HCT116 (cell line): ENCODE measurements at places on chromosomes 3 and 15. TPM values are rescaled to one million over a fixed set of nuclear protein-coding genes. Genes with fewer than 3 reads are reported as not detected.

The TMEM115 gene
- total RNA-seq, result 24.6 TPM

GRCh38 chr3:115293321-115293720 lies 146.2 kb upstream of the ZBTB20 start:
- no peak overlapping the region for H3K4me3 ChIP-seq
- H3K27me3 ChIP-seq, result no peaks in the 10 kb centered on the region
- H3K4me1 ChIP-seq, result no peaks in the 10 kb centered on the region
- no peak overlapping the region for H3K27ac ChIP-seq
- H3K36me3 ChIP-seq, result no peaks in the 10 kb centered on the region

GRCh38 chr3:46923559-46924350 lies 46.2 kb downstream of the PTH1R start:
- H3K27ac ChIP-seq, result no peak overlapping the region
- no peaks in the 10 kb centered on the region for H3K27me3 ChIP-seq
- DNase-seq, result no peak

- H3K27ac ChIP-seq, result no peak overlapping the region
- no peak overlapping the region for H3K4me3 ChIP-seq
- H3K27me3 ChIP-seq, result no peaks in the 10 kb centered on the region
These were observed 319.5 kb downstream of the C3orf38 start for GRCh38 chr3:88469216-88469615.

DNA sequence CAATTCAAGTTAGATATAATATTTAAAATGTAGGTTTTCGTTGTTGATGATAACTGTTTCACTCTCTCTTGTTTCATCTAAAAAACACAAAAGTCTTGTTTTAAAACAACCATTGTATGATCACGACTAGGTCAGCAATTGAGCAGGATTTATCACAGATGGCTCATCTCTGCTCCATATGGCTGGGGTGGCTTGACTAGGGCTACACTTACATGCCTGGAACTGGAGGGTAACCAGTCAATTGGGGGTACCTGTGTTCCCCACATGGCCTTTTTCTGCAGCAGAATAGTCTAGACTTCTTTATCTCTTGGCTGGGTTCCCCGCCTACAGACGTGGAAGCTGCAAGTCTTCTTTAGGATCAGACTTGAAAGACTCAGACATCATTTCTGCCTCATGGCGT lies 103.9 kb downstream of the ARPP21 start:
- DNase-seq, result no peak
- H3K27ac ChIP-seq, result no peak overlapping the region
- H3K4me1 ChIP-seq, result no peaks in the 10 kb centered on the region
- no peaks in the 10 kb centered on the region for H3K27me3 ChIP-seq
- H3K4me3 ChIP-seq, result no peak overlapping the region
